Amniotic stem cell (primary cell): ENCODE measurements at places on chromosomes 1 and 21.

GRCh38 chr21:37560385-37560784 lies 193.8 kb downstream of the DYRK1A start:
- no peak for DNase-seq

- DNase-seq: no peak
Measured at GRCh38 chr21:35036465-35037383, 12.4 kb downstream of the RUNX1 start.

GRCh38 chr1:116912846-116913245 lies 3.1 kb downstream of the PTGFRN start:
- no peak for DNase-seq

DNA sequence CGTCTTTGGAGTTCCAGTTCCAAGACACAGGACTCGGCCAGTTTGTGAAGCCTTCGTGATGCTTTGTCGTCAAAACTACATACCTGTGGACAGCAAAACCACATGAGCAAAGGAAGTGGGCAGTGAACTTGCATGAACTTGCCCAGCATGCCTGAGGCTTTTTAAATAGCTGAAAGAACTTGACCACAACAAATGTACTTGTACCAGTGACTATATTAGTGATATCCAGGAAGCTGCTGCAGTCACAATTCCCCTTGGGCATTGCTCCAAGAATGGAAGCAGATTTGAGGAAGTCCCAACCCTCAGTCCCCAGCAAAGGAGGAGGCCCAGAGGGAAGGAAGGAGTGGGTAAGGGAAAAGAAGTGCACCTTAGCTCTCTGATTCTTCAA lies 2.6 kb downstream of the FUCA1 start:
- no peak for DNase-seq

- no peak for DNase-seq
Measured at GRCh38 chr1:161549652-161550051, at the start of gene FCGR3A. TSS of gene FCGR3A (minus strand) at chr1:161549818. CDS start at chr1:161549736, 82 bp downstream.

DNA sequence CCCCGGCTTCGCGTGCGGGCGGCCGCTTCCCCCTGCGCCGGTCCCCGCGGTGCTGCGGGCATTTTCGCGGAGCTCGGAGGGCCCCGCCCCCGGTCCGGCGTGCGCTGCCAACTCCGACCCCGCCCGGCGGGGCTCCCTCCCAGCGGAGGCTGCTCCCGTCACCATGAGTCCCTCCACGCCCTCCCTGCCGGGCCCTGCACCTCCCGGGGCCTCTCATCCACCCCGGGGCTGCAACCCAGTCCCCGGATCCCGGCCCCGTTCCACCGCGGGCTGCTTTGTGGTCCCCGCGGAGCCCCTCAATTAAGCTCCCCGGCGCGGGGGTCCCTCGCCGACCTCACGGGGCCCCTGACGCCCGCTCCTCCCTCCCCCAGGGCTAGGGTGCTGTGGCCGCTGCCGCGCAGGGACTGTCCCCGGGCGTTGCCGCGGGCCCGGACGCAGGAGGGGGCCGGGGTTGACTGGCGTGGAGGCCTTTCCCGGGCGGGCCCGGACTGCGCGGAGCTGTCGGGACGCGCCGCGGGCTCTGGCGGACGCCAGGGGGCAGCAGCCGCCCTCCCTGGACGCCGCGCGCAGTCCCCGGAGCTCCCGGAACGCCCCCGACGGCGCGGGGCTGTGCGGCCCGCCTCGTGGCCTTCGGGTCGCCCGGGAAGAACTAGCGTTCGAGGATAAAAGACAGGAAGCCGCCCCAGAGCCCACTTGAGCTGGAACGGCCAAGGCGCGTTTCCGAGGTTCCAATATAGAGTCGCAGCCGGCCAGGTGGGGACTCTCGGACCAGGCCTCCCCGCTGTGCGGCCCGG lies 159.2 kb downstream of the RUNX1 start:
- peak; percentile 59 for DNase-seq

DNA sequence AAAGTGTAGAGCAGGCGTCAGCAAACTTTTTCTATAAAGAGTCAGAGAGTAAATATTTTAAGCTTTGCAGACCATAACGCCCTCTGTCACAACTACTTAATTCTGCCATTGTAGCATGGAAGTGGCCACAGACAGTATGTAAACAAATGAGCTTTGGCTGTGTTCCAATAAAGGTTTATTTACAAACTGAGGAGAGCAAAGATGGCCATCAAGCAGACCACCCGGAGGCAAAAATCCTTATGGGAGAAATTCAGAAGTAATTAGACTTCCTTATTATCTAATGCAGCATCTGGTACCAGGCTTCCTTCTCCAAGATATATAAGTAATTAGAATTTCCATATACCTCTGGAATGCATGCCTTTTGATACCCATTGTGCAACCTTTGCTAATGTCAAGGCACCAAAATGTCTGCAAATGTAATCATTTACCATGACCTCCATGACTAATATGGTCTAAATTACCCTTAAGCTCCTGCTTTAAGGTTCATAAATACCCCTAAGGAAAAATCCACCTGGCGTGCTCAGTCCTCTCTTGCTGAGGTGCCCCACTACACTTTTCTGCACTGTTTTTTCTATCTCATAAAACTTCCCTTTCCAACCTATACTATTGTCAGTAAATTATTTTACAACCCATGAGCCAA lies 377.8 kb downstream of the MATN1 start:
- DNase-seq: no peak

GRCh38 chr21:46064870-46065214 lies 33.1 kb upstream of the COL6A2 start:
- no peak for DNase-seq

DNA sequence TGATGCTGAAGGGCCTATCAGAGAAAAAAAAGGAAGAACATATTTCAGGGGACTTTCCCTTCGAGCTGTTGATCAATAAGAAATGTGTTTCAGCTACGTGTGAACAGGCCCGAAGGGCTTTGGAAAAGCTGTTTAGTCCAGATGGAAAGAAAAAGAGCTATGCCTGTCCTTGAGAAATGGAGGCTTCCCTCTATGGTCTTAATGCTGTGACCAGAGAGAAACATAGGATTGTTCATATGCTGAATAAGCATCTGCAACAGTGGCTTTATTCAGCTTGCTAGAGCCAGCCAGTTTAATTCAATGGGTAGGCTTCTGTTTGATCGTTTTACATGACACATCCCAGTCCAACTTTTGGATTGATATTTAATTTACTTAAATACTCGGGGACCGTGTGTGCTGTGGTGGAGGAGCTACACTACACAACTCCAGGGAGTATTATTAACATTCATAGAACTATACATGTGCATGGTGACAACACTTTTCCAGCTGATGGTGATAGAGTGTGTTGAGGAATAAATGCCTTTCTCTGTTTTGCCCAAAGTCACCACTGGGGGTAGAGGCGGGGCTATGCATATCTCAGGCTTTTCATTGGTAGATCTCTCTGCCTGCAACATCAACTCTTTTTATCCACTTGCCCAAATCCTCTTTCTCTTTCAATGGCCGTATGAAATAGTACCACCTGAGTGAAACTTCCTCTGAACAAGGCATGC lies 106.7 kb upstream of the C8B start:
- DNase-seq: no peak

DNA sequence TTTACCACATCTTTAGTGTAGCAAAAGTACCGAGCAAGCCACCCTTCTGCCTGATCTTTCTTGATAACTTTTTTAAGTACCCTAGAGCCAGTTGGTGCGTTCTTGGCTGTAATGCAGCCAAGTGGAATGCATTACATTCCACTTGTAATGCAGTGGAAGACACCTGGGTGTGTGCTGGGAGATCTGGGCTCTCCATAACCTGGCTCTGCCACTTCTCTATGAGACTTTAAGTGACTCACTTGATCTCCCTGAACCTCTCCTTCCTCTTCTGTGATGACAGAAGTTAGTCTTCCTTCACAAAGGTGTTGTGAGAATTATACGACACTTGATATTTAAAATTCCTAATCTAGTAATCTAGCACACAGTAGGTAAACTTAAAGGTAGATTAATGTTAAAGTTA lies 35.3 kb upstream of the NFIA start:
- no peak for DNase-seq

- DNase-seq: no peak
Measured at GRCh38 chr1:8082945-8083344, 56.8 kb upstream of the ERRFI1 start.

GRCh38 chr1:56511364-56511763 lies 68.0 kb downstream of the PLPP3 start:
- no peak for DNase-seq

GRCh38 chr1:34398916-34399275 lies 222.2 kb downstream of the C1orf94 start:
- DNase-seq: no peak

GRCh38 chr1:179816196-179816960 lies 61.2 kb downstream of the TOR1AIP2 start:
- DNase-seq: no peak

DNA sequence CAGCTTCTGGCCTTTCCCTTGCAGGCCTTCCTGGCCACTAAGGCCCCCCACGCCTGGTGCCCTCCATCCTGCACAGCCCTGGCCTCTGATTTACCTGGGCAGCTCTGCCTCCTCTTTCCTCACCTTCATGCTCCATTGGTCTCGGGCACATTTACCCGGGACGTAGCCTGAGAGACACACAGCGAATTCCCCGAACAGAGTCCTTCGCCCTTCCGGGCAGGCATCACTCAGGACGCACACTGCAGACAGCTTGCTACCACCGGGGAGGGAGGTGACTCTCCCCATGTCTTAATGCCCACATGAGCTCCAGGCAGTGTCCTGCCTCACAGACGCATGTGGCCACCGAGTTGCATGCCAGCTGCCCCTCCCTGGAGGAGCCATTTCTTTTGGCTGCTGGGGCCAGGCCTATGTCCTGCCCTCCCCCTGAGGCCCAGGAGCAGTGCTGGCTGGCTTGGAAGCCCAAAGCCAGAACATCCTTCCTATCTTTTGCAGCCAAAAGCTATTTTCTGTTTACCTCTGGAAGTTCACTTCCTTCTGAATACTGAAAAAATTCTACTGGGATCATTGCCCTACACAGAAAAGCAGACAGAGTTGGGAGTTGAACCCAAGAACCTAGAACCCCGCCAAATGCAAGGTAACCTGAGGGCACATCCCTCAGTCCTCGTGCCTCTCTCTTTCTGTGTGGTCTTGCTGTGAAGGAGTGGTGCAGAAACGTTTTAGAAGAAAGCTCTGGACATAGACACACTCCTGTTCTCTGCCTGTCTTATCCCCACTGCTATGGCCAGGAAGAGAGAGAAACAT lies 209.5 kb downstream of the TOMM20 start:
- DNase-seq: no peak

DNA sequence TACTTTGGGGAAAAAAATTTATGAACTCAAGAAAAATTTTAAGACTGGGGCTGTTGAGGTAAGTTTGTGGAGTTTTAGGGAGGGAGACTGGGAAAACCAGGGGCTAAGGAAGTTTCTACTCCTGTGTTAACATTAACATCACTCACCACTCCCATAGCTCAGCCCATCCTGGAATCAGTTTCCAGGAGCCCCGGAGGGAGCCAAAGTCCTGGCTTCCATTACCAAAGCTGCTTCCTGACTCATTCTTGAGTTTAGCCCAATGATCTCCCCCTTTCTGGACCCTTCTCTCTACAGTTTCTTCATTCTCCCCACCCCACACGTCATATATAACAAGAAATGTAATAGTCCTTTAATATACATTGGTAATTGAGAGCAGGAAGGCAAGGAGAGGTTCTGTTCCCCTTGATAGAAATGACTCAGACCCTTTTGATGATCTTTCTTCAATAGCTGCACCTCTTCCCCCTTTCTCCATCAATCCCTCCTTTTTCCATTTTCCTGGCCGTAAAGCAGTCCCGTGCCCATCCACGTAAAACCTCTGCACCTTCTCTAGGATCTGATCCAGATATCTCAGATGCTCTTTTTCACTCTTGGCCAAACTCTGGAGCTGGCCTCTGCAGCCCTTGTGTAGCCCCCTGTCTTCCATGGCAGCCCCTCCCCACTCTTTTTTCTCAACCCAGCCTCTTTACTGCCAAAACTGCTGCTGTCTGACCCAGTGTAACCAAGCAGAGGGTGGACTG lies 4.6 kb upstream of the PIAS3 start:
- no peak for DNase-seq

- no peak for DNase-seq
Measured at GRCh38 chr21:33748903-33749302, 106.6 kb downstream of the ITSN1 start.

DNA sequence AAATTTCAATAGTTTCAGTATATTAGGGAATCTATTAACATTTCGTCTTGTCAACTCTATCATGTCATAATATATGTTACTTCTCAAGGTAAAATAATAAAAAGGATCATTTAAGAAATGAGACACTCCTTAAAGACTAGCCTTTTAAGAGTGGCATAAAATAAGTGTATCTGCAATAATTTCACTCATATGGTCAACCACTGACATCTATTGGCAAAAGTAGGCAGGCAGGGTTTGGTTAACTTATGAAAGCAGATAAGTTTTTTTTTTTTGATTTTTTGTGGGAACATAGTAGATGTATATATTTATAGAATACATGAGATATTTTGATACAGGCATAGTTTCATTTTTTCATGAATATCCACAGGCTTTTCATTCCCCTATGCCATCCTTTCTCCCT lies 5.5 kb upstream of the RGS21 start:
- DNase-seq: peak; percentile 14

DNA sequence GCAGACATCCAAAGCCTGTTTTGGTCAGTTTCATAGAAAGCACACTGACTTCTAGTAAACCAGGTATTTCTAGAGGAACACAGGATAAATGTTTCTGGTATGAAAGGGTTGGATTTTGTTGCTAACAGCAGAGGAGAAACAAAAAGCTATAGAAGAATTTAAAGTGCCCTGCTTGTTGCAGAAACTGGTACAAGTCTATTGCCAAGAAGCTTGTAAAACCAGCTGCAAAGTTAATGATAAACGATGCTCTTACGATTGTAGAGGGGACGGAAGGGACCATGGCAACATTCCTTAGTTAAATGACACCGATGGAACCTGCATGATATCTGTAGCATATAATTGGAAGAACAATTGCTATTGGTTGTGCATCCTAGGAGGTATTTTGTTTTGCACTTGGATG lies 40.1 kb downstream of the SLC35F3 start:
- no peak for DNase-seq

DNA sequence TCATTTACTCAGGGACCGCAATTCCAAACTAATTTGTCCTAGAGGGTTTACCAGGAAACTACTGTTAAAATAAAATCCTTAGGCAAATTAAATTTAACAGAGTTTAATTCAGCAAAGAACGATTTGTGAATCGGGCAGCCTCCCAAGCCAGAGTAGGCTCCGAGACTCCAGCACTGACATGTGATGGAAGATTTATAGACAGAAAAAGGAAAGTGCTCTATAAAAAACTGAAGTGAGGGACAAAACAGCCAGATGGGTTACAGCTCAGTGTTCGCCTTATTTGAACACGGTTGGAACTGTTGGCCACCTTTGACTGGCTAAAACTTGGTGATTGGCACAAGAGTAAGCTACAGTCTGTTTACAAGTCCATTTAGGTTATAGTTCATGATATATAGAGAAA lies 35.2 kb upstream of the RCSD1 start:
- no peak for DNase-seq

GRCh38 chr1:16014509-16015482 lies 3.0 kb downstream of the HSPB7 start:
- no peak for DNase-seq

DNA sequence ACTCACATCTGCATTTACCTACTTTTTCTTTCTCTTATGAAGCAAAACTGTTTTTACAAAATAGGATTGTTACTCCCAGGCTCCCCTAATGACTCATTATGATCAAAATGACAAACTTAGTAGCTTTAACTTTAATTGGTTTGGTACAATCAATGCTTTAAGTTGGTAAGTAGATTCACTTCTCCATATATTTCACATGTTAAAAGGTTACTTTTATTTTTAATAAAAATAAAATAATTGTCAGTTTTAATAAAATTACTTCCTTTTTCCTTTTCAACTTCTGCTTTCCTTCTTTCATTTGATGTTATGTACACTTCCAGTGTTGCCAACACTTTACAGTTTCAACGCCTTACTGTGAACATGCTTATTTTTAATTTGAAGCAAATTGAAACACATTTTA lies 477.6 kb downstream of the SETD4 start:
- no peak for DNase-seq

- DNase-seq: no peak
Measured at GRCh38 chr1:233424779-233425178, 97.3 kb downstream of the MAP3K21 start.
